ENCODE measurements at places on chromosomes 3 and 15.

DNA sequence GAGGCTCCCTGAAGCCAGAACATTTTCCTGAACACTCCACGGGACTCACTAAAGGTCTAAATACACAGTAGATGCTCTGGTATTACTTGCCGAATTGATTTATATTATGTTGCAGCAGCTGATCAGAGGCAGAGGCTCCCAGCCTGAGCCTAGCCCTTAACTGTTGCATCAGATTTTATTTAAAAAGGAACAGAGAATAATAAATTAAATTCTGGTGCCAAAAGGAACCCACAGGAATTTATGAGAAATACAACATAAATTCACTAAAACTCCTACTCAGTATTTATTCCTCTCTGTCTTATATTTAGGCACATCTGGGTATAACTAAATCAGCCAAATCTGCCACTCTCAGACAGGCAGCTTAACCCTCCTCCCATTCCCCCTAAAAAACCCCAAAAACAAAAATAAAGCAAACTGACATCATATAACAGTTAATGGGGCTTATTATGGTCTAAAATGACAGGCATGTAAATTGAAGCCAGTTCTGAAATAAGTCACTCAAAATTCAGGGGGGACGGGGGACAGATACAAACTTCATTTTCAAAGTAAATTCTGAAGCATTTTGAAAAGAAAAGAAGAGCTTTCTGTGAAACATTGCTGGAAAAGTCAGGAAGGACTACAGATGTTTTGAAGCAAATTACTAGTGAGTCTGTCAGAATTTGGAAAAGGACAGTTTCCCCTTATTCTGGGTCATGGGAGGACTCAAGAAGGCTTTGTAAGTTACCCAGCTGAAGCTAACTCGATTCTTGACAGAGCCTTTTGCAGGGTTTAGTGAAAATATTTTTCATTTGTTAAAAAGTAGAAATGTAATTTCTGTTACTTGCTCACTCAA is 53.8 kb upstream of the CORO2B start:
- no peak for DNase-seq
- H3K27ac ChIP-seq = no peak overlapping the region
- no peaks in the 10 kb centered on the region for H3K27me3 ChIP-seq
- no peak overlapping the region for H3K4me3 ChIP-seq

DNA sequence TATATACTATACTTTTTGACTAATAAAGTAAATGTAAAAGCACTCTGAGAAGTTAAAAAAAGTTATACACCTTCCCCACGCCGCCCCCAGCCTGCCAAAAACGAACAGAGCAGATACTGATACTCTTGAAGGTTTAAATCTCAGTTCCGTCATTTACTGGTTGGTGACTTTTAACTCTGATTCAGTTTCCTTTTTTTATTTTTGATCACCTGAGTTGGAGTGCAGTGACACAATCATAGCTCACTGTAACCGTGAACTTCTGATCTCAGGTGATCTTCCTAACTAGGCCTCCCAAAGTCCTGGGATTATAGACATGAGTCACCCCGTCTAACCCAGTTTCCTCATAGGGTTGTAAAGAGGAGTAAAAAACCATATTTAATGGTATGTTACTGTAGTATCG is 3.3 kb upstream of the TIPIN start:
- no peaks in the 10 kb centered on the region for H3K27me3 ChIP-seq
- H3K27ac ChIP-seq = peak overlapping the region; percentile 80
- no peak overlapping the region for H3K4me3 ChIP-seq

GRCh38 chr15:42819786-42820185 is 82.9 kb upstream of the CDAN1 start:
- no peaks in the 10 kb centered on the region for H3K27me3 ChIP-seq
- DNase-seq = no peak
- H3K4me1 ChIP-seq = peaks cover 10% of the 10 kb centered on the region
- no peak overlapping the region for H3K27ac ChIP-seq

DNA sequence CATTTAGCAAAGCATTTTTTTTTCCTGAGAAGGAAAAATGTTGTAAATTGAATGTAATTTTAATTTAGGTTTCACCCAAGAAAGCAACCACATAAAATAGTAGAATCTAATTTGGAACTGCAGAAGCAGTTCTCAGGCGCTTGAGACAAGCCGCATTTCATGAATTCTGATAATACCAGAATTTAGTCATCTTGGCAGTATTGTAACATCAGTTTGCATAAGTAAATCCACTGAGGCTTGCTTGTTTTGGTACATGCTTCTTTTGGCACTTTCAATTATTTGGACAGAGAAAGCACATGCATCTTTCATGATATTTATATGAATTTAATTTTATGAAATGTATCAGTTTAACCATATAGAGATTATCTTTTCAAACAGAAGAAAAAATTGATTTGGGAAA is 389.7 kb upstream of the ROBO1 start:
- no peaks in the 10 kb centered on the region for H3K36me3 ChIP-seq
- no peak overlapping the region for H3K27ac ChIP-seq
- no peak for DNase-seq
- H3K4me1 ChIP-seq = no peaks in the 10 kb centered on the region

GRCh38 chr15:76752549-76752948 is 152.6 kb downstream of the SCAPER start:
- H3K36me3 ChIP-seq = peaks cover 50% of the 10 kb centered on the region
- H3K4me3 ChIP-seq = no peak overlapping the region
- H3K27ac ChIP-seq = no peak overlapping the region
- no peak for DNase-seq

GRCh38 chr3:134836921-134837320 is 41.9 kb downstream of the EPHB1 start:
- no peak overlapping the region for H3K4me3 ChIP-seq
- no peak overlapping the region for H3K27ac ChIP-seq
- H3K36me3 ChIP-seq = no peaks in the 10 kb centered on the region
- DNase-seq = no peak
- no peaks in the 10 kb centered on the region for H3K4me1 ChIP-seq
